ENCODE measurements at places on chromosomes 4 and X.

- DNase-seq = no peak
Observed at GRCh38 chr4:83195269-83195668, 80.7 kb upstream of the PLAC8 start.

- no peak for DNase-seq
Observed at GRCh38 chrX:97367125-97367524, 483.4 kb downstream of the RPA4 start.

GRCh38 chr4:185520119-185520518 lies 15.2 kb downstream of the PDLIM3 start:
- DNase-seq = no peak

- DNase-seq = no peak
Observed at GRCh38 chrX:23656684-23657083, 10.6 kb upstream of the PRDX4 start.

GRCh38 chr4:40910706-40911105 lies 161.0 kb downstream of the NSUN7 start:
- DNase-seq = no peak
